ENCODE measurements at places on chromosomes 12 and 14.

- no peak for DNase-seq
Measured at GRCh38 chr12:92568691-92569090, 134.1 kb upstream of the PLEKHG7 start.

- no peak for DNase-seq
Measured at GRCh38 chr14:68363843-68364767, 428.8 kb downstream of the ZFP36L1 start.

GRCh38 chr12:108985750-108986149 lies 35.1 kb downstream of the SVOP start:
- no peak for DNase-seq

GRCh38 chr12:31226639-31227038 lies 99.3 kb downstream of the SINHCAF start:
- DNase-seq: no peak

GRCh38 chr14:61866932-61867920 lies 105.0 kb downstream of the SNAPC1 start:
- DNase-seq: no peak

DNA sequence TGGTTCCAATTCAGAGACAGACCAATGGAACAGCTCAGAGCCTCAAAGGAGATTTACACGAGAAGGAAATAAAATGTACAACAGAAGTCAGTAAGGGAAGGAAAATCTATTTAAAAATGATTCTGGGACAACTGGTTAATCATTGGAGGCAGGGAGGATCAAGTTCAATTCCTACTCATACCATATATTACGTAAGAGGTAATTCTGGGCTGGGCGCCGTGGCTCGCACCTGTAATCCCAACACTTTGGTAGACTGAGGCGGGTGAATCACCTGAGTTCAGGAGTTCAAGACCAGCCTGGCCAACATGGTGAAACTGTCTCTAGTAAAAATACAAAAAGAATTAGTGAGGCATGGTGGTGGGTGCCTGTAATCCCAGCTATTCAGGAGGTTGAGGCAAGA lies 36.7 kb upstream of the PITPNM2 start:
- DNase-seq: no peak

DNA sequence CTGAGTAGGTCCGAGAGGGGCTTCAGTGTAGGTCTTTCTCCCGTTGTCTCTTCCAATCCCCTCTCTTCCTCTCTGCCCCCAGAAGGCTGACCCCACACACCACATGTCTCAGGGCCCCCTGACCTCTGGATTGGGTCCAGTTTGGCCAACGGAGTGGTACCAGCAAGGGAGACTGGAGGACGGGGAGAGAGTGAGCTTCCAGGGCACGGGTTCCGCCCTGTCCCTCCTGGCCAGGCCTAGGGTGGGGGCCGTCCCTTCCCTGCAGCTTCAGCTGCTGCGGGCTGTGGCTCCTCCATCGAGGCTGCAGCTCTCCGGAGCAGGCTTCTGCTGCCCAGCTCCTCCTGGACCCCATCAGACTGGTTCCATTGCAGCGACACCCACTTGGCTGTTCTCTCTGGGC lies 17.4 kb downstream of the FZD10 start:
- no peak for DNase-seq

- DNase-seq: no peak
Measured at GRCh38 chr12:94590428-94590827, 59.9 kb downstream of the TMCC3 start.

GRCh38 chr12:20403230-20403629 lies 34.9 kb downstream of the PDE3A start:
- no peak for DNase-seq

GRCh38 chr12:62725781-62726180 lies 209.2 kb downstream of the PPM1H start:
- DNase-seq: no peak

GRCh38 chr12:29719381-29719780 lies 64.4 kb downstream of the TMTC1 start:
- no peak for DNase-seq

- DNase-seq: no peak
Measured at GRCh38 chr14:27242874-27243273, 645.0 kb upstream of the NOVA1 start.

GRCh38 chr12:132427999-132428935 lies 61.7 kb upstream of the FBRSL1 start:
- DNase-seq: no peak

- no peak for DNase-seq
Measured at GRCh38 chr12:11078246-11078645, 13.9 kb downstream of the TAS2R43 start.
